Muscle of leg (tissue), 16 donors: ENCODE measurements at places on chromosomes 2 and 18.

- no peak for DNase-seq
These were observed 120.5 kb downstream of the PARD3B start for GRCh38 chr2:204665771-204666170.

GRCh38 chr2:221370857-221371211, 201.3 kb downstream of the EPHA4 start:
- no peak for DNase-seq

GRCh38 chr18:3525870-3526420, 76.0 kb downstream of the TGIF1 start:
- peak; percentile 38 for DNase-seq

DNA sequence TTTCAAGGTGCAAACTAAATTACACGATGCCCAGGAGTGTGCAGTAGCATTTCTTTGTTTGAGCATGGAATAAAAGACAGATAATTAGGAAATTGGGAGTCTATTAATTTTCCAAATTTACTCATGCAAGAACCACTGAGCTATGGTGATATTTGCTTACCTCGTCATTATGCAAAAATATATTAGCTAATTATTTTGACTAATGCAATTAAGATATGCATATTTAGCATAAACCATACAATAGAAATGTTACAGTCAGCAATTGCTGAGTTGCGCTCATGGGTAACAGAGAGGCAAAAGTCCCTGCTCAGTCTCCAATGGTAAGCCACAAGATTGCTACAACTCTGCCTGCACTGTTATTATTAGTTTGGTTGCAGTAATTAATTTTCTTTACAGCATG, 342.0 kb downstream of the TXNL1 start:
- no peak for DNase-seq

- DNase-seq: no peak
These were observed 155.9 kb upstream of the RASGRP3 start for GRCh38 chr2:33320573-33320972.

- peak; percentile 65 for DNase-seq
These were observed 316.2 kb downstream of the CDH2 start for GRCh38 chr18:27860701-27861107.
